MM.1S (cell line): ENCODE measurements at places on chromosomes 6 and 20.

DNA sequence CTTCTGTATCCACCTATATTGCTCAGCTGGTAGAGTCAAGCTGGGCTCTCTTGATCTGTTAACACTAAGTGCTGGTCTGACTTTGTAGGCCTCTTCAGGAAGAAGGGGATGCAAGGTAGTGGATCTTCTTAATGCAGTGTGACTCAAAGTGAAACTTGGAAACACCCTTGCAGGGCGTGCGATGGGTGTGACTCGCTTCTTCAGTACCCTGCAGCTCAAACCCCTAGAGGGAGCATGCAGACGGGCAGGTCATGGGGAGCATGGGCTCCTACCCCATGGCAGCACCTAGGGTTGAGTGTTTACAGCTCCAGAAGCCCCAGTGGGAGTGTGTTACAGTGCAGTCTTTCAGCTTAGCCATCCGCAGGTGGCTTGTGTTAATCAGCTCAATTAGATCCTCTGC lies 757 bp upstream of the SAMD3 start:
- DNase-seq, result peak; percentile 15

DNA sequence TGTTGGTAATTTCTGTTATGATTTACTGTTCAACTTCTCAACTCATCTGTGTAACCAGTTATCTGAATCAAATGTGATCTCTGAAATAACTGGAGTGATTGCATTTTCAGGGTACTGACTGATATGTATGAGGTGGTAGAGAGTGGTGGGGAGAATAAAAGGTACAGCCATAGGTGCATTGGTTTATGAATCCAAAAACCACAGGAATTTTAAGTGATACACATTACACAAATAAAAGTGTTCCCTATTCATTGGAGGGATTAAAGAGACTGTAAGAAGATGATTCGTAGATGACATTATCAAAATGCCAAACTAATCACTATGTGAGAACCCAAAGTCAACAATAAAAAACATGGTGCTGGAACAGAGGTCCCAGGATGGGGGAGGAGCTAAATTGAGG lies 158.7 kb upstream of the RSPO3 start:
- no peak for DNase-seq

GRCh38 chr6:164845773-164846172 lies 463.6 kb downstream of the C6orf118 start:
- no peak for DNase-seq

- DNase-seq, result no peak
These were observed 27.2 kb downstream of the MCUR1 start for GRCh38 chr6:13787137-13787536.

DNA sequence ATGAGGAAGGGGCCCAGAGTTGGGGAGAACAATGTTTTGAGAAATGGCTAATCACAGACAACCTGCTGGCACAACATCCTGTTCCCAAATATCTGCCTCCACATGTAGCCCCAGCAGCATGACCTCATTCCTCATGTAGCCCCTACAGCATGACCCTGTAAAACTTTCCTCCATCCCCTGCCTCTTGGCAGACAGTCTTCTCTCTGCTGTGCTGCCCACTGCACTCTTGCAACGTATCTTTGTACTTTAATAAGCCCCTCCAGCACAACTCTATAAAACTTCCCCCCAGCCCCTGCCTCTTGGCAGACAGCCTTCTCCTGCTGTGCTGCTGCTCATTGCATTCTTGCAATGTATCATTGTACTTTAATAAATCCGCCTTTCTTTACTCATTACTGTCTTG lies 278.8 kb downstream of the HDGFL1 start:
- DNase-seq, result no peak

DNA sequence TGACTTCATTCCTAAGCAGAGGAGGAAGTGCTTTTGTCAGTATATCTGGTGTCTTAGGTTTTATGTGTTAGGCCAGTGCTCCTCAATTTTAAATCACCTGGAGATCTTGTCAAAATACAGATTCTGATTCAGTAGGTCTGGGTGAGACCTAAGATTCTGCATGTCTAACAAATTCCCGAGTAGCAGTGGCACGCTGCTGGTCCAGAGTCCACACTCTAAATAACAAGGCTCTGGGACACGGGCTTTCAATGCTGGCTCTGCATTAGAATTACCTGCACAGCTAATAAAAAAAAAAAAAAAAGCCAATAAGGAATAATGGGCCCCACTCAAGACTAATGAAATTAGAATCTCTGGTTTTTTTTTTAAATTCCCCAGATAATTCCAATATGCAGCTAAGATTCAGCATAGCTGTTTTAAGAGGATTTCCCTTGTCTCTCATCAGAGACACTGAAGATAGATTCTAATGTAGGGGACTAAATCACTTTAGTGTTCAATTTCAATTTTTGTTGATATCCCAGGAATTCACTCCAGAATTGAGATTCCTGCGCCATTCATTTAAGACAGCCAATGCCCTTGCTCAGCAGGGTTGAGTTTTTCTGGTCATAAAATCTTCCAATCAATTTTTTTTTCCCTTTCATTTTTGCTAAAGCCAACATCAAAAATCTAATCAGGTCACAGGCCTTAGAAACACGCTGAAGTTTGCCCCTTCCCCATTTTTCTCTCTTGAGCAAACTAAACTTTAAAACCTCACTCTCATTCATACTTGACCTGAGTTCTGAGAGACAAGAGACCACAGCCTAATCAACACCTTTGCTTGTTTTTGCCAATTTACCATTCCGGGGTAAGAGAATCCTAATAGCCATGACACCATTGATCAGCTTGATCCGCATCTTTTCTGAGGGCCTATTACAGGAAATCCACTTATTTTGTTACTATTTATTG lies 2.4 kb downstream of the TDP2 start:
- DNase-seq, result no peak

- peak; percentile 23 for DNase-seq
These were observed 64.6 kb downstream of the MAN1A1 start for GRCh38 chr6:119284861-119285521.

DNA sequence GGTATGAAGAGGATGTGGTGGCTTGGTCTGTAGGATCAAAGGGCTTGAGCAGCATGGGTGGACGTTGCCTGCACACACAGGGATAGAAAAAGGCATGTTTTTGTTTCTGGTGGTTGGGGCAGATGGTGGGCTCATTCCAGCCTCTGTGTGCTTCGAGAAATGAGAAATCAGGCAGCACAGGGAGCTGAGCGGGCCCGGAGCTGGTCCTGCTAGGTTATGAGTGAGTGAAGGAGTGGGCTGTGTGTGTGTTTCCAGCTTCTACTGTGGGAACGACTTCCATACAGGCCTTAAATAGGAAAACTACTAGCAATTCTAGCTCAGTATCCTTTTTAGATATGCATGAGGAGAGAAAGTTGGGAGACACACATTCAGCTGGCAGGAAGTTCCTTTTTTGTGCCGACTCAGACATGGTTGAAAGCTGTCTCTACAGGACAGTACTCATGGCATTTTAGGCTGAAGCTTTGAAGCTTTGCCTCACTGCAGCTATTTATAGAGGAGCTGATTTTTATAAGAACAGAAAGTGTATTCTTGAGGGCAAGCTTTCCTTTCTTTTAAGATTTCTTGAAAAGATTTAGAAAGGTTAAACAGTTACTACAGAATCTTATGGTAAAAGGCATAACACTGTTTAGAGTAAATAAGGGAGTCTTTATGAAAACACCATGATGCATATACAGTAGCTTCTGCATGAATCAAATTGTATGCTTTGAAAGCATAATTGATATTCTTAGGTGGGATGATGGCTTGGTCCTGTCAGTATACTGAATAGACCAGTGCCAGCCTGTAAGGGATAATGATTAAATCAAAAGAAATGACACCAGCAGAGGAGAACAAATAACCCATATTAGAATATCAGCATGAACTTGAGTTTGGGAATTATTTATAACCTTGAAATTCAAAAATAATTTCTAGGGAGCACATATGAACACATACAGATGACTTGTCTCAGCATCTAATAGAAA lies 104.0 kb upstream of the MAN1A1 start:
- peak; percentile 45 for DNase-seq

DNA sequence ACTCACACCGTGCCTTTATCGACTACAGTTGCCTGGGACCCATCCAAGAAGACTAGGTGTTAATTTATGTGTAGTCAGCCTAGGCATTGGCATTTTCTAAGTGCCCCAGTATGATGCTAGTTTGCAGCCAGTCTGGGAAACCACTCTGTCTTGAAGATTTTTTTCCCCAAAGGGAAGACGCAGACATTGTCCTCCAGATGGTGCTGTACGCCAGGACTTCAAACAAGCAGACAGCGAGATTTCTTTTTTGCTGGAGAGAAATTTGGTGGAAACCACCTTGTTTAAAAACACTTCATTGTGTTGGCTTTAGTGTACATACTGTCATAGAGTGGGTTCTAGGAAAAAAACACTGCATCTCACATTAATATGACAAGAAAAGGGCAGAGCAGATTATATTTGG lies 30.0 kb downstream of the ALDH5A1 start:
- peak; percentile 58 for DNase-seq

GRCh38 chr6:24788031-24788665 lies 10.6 kb downstream of the ARMH2 start:
- DNase-seq, result no peak

DNA sequence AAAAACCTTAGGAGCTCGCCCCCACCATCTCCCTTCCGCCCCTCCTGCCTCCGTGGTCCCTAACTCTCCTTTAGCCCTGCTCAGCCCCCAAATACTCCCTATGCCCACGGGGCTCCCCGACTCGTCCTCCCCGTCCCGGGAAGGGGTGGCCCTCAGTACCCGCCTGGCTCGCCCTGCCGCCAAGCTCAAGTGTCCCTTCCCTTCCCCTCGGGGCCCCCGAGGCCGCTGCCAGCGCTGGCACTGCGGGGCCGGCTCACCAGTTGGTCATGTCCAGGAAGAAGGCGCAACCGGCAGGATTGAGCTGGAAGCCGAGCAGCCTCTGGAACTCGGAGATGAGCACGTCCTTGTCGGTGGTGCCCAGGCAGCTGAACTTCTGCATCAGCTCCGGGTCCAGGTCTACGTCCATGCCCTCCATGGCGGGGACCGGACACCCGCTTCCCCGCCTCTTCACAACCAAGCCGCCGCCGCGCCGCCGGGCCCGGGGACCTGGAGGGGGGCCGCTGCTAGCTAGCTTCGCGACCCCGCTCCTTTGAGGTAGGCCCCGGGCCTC lies 303 bp downstream of the ILRUN start:
- peak; percentile 18 for DNase-seq

DNA sequence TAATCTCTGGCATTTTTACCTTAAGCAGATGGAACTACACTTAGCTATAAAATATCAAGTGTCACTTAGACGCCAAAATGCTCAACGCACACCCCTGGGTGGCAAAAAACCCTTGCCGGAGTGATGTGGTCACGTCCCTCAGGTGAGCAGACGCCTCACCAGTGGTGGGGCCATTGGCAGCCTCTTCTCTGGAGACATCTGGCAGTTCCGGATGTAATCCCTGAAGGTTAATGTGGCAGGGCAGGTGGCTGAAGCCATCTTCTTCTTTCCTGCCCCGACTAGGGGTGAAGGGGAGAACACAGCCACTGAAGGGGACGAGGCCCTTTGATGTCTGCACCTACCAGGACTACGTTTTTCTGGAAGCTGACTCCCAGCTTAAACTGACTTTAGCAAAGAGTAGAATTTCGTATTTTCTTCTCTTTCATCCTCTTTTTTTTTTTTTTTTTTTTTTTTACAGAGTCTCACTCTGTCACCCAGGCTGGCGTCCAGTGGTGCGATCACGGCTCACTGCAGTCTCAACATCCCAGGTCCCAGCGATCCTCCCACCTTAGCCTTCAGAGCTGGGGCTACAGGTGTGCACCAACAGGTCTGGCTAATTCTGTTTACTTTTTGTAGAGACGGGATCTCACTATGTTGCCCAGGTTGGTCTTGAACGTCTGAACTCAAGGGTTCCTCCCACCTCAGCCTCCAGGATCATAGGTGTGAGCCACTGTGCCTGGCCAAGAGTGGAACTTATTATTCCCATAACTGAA lies 152.1 kb downstream of the TTLL2 start:
- no peak for DNase-seq

DNA sequence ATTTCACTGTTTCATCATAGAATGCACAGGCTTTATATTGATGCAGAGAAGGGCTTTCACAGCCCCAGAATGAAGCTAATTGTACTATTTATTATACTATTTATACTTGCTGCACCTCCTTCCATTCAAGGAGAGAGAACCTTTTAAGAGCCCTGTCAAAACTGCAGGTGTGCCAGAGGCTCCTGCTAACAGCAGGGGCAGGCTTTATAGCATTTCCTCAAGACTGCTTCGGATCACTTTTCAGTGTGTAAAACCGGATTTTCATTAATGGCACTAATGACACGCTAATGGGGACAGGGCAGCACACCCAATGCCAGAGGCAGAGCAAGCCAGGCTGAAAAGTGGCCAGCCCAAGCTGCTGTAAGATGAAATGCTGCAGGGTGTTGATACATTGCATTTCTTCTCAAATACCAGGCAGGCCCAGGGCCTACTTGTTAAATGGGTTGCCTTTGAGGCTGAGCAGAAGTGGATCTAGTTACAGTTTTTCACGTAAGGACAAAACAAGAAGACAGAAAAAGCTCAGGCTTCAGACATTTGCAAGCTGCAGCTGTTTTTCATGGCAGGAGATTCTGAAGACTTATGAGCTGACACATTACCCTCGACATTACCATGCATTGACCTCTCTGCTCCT lies 487.7 kb upstream of the BTBD3 start:
- DNase-seq, result no peak

GRCh38 chr6:90610751-90611542 lies 24.1 kb upstream of the MAP3K7 start:
- DNase-seq, result peak; percentile 12

GRCh38 chr6:42165016-42165415 lies 8.1 kb upstream of the GUCA1A start:
- DNase-seq, result no peak

DNA sequence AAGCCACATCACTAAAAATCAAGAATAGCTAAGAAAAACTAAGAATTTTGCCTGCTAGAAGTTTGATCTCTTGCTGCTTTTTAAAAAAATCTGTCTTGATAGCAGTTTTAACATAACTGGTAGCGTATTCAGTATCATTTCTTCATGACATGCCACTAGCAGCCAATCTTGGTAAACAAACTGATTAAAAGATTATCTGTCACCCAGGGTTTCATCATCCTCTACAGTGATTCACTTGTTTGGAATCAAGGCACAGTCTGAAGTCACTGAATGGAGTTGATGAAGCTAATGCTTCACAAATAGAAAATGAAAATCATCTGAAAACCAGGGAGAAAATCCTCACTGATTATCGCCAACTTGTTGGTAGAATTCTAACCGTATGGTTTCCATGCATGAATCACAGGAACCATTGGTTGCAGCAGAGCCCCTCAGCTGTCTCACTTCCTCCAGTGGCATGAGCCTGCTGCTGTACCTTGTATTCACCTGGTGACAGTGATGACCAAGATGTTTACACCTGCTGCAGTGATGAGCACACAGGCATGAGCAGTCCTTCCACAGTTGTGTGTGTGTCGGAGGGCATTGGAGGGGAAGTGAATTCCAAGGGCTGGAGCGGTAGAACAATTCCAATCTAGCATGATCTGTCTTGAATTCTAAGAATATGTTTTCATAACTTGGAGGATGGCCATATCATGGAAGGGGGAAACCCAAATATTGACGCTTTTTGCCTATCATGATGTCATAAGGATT lies 275.0 kb downstream of the KHDC1L start:
- no peak for DNase-seq

- no peak for DNase-seq
These were observed 491.7 kb downstream of the C6orf118 start for GRCh38 chr6:164817662-164818061.
